ENCODE measurements at places on chromosomes 2 and 18.
A peak's percentile ranks its signal among the peaks of the same experiment; 100 is the strongest.

DNA sequence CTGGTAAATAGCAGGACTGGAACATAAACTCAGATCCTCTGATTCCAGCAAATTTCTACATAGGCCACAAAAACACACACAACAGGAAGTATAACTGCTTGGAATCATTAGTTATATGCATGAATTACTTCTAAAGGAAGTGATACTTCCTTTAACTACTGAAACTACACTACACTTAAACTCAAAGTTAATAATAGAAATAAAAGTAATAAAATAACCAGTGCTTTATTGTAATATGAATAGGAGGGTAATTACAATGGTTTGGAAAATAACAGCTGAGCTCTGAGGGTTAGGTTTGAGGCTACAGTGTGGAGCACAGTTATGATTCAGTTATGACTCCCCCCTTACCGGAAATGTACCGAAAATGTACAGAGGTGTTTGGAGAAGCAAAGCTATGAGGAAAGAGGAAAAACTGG is 18.5 kb upstream of the POLI start:
- DNase-seq: no peak

- no peak for DNase-seq
These were observed 1574.2 kb upstream of the PIK3C3 start for GRCh38 chr18:40380686-40381439.

DNA sequence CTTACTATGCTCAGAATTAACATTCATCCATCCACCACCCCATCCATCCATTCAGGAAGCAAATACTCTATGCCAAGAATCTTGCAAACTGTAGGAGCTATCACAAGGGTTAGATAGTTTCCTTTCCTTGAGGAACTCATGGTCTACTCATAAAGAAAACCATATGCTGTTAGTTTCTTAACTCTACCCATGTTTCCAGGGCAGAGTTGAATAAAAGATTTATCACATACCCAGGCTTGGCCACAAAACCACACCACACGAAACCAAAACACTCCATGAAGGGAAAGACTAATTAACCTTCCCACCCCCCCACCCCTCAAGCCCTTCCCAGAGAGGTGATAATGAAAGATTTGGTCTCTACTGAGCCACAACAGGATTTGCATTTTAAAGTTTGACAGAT is 23.7 kb upstream of the MSGN1 start:
- no peak for DNase-seq

DNA sequence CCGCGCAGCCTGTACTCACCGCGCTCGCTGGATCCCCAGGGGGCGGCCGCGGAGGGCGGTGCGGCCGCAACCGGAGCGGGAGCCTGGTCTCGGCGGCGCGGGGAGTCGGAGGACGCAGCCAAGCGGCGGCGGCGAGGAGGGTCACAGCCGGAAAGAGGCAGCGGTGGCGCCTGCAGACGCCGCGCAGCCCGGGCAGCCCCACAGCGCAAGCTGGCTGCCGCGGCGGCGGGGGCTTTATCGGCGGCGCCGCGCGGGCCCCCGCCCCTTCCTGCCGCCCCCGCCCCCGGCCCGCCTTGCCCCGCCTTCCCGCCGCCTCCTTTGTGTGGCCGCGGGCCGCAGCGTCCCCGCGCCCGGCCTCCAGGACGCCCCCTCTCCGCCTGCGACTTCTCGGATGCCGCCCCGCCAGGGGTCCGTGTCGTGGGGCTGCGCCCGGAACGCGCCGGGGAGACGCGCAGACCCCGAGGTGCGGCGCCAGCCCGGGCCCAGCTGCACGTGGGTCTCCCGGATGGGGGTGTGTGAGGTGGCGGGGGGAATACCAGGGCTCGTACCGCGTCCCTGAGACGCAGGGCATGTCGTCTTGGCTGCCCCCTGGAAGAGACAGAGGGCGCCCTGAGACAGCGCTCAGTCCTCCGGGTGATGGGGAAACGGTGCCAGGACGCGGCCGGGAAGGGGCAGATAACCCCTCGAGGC is at the start of gene SERPINE2:
SERPINE2 (minus strand) TSS at position 207 of the 690 bp plus-strand sequence. CDS start 37,386 bp downstream, outside the sequence.
- peak; percentile 22 for DNase-seq

DNA sequence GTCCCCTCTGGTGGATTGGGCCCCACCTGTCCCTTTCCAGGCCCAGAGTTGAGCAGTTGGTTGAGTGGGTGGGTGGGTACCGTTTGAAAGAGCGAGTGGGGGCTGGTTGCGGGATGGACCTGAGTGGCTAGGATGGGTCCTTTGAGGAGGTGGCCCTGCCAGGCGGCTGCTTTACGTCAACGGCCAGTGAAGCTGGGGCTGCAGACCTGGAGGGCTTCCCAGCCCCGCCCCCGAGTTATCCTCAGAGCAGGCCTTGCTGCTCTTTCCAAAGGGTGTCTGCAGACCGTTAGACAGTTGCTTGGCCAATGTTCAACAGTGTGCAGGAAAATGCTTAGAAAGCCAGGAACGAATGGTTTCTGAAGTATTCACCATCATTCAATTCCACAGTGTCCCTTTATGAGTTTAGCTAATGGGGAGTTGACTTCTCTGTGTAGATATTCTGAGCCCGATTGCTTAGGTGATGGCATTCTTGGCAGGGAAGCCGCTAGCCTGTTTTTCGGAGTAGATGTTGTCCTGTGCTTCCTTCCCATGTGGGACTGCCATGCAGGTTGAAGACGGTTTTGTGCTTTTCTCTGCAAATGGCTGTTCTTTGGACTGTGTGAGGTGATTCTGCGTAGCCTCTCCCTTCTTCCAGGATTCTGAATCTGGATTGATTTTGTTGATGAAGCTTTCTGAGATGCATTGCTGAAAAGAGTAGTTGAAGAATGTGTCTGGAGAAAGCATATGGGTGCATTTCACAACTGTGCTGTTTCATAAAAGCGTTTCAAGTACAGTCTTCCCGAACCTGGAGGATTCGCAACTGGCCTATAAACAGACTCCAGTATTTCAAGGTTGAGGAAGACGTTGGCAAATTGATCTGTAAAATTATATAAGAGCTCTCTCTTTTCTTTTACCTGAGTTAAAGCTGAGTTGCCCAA is 45.8 kb downstream of the LDLRAD4 start:
- no peak for DNase-seq

DNA sequence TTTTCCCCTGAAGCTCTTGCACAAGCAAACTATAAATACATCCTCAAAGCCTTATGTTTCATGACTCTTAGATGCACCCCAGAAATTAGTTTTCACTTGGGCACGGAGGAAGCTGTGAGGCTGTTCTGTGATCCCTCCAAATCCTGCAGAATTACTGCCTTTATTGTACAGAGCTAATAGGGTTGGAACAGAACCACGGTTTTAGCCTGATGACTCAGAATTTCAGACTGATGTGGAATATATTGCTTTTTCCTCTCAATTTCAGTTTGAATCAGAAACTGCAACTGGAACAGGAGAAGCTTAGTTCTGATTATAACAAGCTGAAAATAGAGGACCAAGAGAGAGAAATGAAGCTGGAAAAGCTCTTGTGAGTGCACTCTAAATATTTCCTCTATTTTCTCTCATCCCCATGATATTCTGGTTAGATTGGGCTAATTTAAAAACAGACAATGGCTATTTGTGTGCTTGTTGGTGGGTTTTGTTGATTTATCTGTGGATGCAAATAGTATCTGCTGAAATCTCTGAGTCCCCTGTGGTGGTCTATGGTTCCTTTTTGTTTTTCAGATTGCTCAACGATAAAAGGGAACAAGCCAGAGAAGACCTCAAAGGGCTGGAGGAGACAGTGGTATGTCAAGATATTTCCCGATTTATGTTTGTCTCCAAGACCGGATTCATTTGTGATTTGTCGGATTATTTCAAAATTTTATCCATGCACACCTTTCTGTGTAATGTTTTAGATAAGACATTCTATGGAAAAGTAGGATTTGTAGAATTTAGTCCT is 38.2 kb upstream of the LYPD6B start:
- DNase-seq: no peak

- no peak for DNase-seq
These were observed 378.3 kb downstream of the MTX2 start for GRCh38 chr2:176647325-176648165.

DNA sequence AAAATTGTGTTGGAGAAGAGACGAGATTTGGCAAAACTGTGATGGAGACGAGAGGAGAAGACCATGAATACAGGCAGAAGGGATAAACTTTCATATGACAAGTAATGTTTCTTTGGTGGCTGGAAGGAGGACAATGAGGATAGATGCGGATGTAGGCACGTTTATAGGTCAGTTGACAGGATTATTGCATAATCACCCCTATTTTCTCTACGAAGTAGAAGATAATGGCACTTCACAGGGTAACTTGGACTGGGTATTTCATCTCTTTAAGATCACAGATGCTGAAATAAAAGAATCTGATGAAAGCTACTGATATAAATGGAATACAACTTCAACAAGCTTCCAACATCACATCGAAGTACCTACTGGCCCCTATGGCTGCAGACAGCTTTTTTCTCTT is 81.0 kb downstream of the PLEKHM3 start:
- DNase-seq: no peak

GRCh38 chr18:79800371-79801180 is 2.8 kb downstream of the KCNG2 start:
- DNase-seq: no peak

- DNase-seq: no peak
These were observed 170.7 kb downstream of the TTC32 start for GRCh38 chr2:19731037-19731436.

GRCh38 chr2:118845005-118845521 is 2.4 kb downstream of the EN1 start:
- no peak for DNase-seq

Data from activated T-helper 9 cell treated with anti-CD3 and anti-CD28 coated beads, Interleukin-2, amount 50 U/mL, for 16 hours (primary cell).